Dermis blood vessel endothelial cell (primary cell): ENCODE measurements at places on chromosomes 7 and 10. TPM values are rescaled to one million over a fixed set of nuclear protein-coding genes. Genes with fewer than 3 reads are reported as not detected.

DNA sequence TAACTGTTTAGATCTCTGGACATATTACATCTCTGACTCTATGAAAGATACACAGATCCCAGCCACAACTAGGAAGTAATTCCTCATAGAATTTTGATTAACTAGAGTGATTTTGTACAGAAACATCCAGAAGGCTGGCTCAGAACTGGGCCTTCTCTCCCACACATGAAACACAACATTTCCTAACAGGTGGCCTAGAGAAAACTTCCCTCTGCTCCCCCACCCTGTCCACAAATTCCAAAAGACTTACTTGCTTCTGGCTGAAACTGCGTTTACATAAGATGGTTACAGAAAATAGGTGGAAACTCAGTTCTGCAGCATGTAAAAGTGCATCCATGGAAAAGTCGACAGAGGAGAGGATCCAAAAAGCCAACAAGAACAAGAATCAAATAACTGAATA, 132.9 kb downstream of the FZD1 start:
- no peak for DNase-seq

GRCh38 chr7:77426052-77426404, 9.9 kb upstream of the GSAP start:
- no peak for DNase-seq

DNA sequence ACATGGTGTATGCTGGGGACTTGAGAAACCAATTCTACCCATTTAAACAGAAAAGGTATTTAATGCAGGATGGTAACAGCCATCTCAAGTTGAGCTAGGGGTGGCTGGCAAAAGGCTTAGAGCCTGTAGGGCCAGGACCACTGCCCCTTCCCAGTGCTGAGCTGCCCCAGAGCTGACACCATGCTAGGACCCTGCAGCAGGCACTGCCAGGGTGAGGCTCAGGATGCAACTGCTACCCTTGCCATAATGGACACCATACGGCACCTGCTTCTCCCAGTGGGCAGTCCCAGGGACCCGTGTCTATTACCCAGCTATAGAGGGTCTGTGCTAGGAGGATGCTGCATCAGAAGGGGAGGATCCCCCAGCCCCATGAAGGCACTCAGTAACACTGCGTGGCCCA, 160.7 kb upstream of the ADCY1 start:
- no peak for DNase-seq

DNA sequence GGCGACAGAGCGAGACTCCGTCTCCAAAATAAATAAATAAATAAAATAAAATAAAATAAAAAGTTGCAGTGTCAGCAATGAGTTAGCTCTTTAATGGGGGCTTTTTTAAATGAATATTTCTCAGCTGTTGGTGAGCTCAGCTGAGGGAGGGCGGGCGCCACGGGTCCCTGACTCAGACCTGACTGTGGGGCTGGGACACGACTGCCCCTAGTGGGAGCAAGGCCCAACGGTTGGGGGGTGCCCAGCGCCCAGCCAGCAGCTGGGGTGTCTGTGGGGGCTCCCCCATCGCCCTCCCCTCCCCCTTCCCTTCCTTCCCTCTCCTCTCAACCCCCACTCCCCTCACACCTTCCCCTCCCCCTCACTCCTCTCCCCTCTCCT, 46.6 kb downstream of the PWWP2B start:
- peak; percentile 61 for DNase-seq

DNA sequence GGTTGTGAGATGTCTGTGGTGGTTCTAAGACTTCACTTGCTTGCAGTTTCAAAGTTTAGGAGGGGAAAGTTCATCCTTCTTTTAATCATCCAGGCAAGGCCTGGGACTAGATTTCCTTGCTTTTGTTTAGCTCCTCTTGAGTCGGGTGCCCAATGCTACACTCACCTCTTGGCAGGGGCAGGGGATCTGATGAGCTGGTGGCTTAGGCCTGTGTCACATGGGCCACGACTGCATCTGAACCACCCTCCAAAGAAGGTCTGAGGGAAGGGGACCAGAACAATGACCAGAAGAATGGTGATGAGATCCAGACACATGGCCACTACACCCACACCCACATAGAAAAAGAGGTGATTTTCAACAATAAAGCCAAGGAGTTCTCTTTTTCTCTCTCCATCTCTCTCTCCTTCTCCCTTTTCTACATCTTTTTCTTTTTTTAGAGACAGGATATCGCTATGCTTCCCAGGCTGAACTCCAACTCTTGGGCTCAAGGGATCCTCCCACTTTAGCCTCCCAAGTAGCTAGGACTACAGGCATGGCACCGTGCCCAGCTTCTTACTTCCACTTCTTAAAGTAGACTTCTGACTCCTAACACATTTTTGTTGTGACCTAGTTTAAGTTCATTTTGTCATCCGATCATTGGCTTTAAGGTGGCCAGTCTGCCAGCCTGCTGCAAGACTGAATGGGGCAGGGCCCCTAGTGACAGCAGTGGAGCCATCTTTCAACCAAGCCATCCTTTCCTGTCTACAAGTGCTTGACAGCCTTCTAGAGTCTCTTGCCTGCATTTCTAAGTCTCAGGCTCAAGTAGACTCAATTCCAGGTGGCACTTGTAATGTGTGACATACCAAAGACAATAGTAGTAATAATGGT, 350.9 kb downstream of the RNLS start:
- no peak for DNase-seq

DNA sequence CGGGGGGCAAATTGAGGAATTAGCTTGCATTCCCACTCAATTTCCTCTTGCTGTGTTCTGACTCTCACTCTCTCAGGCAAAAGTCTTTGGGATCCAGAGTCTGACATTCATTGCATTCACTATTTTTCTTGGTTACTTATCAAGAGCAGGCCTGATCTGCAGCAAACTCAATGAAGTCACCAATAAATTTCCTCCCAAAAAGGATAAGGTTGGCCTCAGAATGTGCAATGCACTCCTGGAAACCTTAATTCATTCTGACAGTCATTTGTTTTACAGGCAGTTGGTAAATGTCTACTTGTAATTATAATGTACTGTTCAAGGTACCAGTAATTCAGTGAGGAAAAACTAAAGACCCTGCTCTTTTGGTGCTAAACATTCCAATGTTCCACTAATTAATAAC, 6.3 kb upstream of the DGKI start:
- no peak for DNase-seq

GRCh38 chr10:75236178-75236825, 545 bp upstream of the COMTD1 start:
- DNase-seq: no peak

DNA sequence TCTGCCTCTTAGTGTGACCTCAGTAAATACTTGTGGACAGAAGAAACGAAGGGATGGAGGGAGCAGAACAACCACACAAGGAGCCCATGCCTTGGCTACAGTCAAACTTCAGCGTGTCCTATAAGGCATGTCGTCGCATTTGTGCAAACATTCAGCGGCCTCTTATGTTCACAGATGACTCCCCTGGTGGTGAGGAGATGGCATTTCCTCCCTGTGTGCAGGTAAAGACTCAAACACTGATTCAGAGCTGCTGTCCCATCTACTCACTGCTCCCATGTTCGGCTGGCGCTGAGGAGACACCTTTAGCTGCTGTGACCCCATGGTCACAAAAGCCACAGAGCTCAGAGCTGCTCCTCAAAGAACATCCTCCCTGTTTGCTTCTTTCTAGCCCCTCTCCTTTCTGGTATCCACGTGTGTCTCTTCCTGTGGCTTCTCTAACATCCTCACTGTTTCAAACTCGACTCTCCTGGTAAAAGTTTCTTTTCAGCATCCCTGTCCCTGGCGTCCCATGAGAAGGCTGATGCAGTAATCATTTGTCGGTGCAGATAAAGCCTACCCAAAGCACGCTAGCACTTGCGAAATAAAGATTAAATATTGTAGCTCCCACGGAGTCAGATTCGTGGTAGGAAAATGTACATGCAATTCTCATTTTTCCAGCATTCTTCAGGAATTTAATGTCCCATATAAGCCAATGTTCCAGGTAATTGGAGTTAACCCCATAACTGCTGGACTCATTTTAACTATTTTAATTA, 124.9 kb upstream of the NEBL start:
- no peak for DNase-seq

GRCh38 chr10:43939939-43940820, 291.5 kb upstream of the ZNF32 start:
- DNase-seq: no peak

DGKB gene
- not detected in 2 replicates for total RNA-seq

KEL gene
- total RNA-seq: not detected in 2 replicates

SPAG6 gene
- not detected in 2 replicates for total RNA-seq

TMEM130 gene
- not detected in 2 replicates for total RNA-seq

GRID2IP gene
- 0.05 TPM in 1 of 2 replicates, not detected in the other for total RNA-seq

MBLAC1 gene
- 2.4 and 3.7 TPM in 2 replicates for total RNA-seq
